ENCODE measurements at places on chromosomes 11 and 22.

DNA sequence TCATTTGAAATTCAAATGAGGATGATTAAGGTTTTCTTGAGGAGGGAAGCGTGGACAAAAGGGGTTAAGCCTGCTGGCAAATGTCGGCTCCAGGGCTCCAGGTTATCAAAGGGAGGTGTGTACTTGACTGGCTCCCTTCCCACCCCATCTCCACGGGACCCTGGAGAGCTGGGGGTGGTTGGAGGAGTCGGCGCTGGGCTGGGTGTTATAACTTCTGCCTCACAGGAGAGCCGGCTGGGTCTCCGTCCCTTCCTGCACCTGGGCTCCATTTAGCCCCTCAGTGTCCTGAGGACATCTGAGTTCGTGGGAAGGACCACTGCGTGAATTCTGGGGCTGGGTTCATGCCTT, 15.6 kb downstream of the POU2F3 start:
- DNase-seq = no peak

DNA sequence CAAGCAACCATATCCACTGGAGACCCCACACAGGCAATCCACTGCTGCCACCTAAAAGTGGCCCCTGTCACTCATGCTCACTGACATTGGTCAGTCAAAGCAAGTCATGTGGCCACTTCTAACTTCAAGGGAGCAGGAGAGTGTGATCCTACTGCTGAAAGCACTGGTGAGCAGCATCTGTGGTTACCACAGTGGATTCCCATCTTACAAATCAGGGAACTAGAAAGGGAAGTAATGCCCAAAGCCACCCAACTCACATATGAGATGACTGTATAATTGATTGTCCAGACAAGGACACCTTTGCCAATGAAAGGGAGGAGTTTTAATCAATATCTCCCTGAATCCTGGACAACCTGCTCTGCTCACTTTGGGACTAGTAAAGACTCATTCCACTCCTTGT, 17.7 kb downstream of the RCN1 start:
- DNase-seq = no peak

DNA sequence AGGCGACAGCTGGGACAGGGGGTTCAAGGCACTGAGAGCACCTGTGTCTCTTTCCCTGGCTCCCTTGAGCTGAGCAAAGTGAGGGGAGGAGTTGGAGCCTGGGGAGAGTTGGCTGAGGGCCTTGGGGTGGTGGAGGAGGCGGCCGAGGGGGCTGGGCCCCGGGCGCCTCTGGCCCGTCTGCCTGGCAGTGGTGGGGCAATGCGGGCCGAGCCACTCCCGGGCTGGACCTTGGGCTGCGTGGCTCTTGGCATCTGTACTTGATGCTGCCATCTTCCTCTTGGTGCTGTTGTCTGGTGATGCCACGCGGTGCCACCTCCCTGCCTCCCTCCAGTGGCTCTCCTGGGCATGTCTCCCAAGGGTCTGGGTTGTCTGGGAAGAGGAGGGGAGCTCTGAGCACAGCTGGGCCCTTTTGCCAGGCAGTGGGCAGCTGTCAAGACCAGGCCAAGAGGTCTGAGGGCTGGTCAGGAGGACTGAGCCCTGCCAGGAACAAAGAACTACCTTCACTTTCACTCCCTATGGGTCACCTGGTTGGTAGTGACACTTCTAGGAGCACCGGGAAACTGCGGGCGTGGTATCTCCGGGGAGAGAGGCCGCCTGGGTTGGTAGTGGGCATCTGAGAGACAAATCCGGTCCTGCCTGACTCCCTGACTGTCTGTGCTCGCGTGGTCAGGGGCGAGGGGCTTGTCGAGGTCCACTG, 1.3 kb downstream of the GRIK4 start:
- DNase-seq = no peak

DNA sequence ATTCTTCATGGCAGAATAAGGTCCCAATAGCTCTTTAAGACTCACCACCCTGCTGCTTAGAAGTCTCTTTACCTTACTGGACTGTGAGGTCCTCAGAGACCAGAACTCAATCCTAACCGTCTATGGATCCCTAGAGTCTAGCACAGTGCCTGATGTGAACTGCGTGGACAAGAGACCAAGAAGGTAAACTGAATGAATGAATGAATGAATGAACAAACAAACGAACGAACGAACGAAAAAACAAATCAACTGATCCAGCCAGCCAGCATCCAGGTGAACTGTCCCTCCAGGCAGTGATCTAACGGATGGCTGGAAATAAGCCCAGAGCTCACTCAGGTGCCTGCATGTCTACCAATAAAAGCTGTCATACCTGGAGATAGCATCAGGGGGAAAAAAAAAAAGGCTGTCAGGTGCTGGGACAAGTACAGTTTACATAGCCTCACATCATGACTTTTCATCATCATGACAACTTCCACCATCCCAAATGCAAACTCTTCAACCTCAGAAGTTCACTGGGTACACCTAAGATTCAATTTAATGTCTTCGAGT, 59.8 kb downstream of the PACSIN2 start:
- no peak for DNase-seq

GRCh38 chr11:71116693-71117040, 135.7 kb downstream of the SHANK2 start:
- DNase-seq = no peak

DNA sequence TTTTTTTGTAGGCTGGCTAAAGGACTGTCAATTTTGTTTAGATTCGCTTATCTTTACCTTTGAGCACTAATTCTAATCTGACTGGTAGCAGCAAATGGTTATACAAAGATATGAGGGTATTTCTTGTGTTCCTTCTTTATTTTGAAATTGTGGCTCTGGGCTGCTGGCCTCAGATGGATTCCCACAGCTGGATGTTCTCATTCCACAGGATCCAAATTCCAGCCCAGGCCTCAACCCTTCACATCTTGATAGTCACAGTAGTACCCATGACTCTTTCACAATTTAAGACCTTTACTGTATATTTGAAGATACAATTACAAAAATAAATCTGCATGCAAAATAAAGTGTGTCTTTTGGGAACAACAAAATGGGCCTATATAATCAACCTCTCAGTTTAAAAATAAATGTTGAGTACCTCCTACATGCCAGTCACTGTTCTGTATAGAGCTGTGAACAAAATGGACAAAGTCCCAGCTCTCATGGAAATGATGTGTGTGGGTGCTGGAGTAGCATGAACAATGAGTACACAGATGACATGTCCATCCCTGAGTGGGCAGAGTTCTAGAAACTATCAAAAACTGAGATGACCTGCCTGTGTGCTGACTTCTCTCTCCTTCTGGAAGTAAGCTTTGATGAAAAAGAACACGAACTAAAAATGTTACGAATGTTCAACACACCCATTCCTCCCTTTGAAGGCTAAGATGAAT, 51.7 kb upstream of the FBXO3 start:
- no peak for DNase-seq

DNA sequence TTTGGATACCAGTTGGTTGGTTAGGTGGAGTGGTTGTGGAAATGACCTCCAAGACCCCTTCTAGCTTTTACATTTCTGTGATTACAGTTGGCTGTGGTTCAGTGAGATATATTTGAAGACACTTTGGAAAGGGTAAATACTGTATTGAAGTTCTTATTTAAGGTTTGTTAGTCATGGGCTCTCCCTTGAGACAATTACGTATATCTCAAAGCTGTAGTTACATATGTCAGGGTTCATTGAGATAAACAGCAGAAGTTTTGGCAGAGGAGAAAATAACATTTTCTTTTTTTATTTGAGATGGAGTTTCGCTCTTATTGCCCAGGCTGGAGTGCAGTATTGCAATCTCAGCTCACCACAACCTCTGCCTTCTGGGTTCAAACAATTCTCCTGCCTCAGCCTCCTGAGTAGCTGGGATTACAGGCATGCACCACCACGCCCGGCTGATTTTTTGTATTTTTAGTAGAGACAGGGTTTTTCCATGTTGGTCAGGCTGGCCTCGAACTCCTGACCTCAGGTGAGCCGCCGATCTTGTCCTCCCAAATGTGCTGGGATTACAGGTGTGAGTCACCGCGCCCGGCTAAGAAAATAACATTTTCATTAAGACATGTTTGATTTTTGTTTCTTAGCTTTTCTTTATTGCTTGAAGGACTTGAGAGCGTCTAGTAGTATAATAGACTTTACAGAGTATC, 1.9 kb downstream of the RNF121 start:
- DNase-seq = no peak

DNA sequence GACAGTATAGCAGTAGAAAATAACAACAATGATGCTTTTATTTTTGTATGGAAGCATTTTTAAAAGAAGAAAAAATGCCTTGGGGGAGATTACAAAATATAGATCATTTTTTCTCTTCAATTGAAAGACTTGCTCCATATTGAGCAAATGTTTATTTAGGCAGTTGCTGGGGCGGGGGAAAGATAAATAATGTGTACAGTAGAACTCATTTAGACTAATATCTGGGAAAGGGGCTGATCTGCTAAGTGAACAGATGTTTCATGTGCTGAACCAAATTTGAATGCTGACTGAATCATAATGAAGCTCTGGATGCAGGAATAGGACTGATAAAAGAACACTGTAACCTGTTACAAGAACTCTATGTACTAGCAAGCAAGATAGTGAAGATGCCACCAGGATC, 457.1 kb upstream of the TENM4 start:
- DNase-seq = no peak

GRCh38 chr11:12085371-12086251, 24.8 kb upstream of the MICAL2 start:
- DNase-seq = no peak

DNA sequence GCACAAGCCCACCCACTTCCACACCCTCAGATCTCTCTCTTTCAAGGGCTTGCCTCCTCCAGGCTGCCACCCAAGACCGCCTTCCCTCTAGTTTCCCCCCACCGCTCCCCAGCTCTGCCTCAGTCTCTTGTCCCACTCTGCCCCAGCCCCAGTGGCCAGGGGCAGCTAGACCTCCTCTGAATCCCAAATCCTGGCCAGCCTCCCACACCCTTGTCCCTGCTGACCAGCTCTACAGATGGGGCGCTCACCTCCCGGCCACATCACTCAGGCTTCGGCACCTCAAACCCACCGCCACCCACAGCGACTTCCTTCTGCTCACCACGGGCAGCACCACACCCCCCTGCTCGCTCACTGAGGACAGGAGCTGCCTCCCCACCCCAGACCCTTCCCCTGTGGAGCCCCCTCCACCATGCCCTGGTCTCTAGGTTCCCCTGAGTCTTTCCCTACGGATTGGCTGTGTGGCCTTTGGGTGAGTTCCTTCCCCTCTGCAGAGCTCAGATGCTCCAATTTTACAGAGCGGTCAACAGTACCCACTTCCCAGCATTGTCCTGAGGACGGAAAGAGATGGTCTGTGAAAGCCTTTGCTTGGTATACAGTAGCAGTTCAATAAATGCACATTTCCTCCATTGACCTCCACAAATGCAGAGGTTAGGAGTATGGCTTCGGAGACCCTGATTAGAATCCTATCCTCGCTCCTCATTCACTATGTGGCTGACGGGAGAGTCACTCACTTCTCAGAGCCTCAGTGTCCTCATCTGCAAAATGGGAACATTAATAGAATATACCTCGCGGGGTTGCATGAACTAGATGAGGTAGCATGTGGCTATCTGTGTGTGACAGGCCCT, 11.5 kb upstream of the SPI1 start:
- DNase-seq = no peak

DNA sequence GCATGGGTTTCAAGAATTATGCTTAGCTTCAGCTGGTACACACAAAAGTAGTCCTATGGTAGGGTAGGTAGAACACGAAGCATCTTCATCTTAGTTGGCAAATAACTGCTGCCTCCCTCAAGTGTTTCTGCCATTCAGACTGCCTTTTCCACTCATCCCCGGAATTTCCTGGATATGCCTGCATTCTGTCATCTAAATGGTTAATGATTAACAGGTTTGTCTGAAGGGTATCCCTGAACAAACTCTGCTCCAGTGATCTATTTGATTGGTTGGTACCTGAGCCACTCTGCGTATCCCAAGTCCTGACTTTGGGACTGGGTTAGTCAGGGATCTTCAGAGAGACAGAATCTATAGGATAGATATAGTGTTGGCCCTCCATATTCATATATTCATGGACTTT, 272.3 kb upstream of the RAG2 start:
- no peak for DNase-seq

GRCh38 chr11:41497974-41498373, 38.5 kb upstream of the LRRC4C start:
- no peak for DNase-seq

DNA sequence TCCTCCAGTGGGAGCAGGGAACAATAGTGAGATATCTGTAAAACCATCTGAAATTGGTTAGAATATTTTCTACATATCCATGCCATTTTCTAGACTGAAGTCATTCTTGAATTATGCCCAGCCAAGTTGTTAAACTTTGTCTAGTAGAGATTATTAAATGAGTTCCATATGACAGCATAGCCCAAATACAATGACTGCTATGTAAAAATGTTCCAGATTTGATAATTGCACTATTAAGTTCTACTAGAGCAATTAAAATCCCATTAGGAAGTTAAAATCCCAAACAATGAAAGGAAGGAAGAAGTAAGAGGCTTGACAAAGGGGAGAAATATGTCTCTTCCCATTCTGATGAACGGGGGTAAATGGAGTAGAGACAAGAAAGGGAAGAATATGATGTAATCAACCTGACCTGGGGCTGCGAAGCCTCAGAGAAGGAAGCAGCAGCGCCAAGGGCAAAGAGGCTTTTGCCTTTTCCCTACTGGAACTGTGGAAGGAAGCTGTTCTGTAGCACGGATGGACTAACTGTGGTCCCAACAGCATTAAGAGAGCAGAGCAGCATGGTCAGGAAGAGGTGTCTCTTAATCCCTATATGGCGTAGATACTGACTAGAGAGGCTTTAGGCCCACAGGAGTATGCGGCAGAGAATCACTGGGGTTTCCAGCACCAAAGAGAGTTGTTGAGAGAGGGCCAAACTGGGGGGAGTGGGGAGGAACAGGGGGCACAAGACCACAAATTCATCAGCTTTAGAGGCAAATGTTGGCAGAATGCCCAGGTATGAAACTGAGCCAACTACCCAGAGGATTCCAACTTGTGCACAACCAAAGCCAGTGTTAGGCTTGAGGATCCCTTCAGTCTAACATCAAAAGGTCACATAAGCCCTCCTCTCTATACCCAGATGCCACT, 26.7 kb downstream of the RRP8 start:
- DNase-seq = peak; percentile 45

GRCh38 chr11:129612447-129612961, 203.1 kb upstream of the TMEM45B start:
- DNase-seq = no peak

- DNase-seq = no peak
These were observed 1.1 kb downstream of the CABP7 start for GRCh38 chr22:29720811-29721323.

- no peak for DNase-seq
These were observed 156.0 kb upstream of the SOX6 start for GRCh38 chr11:16512198-16512898.

- DNase-seq = peak; percentile 29
These were observed 56.1 kb downstream of the HSD17B12 start for GRCh38 chr11:43736502-43737200.

GRCh38 chr11:118207079-118207478, 17.7 kb downstream of the JAML start:
- DNase-seq = no peak

DNA sequence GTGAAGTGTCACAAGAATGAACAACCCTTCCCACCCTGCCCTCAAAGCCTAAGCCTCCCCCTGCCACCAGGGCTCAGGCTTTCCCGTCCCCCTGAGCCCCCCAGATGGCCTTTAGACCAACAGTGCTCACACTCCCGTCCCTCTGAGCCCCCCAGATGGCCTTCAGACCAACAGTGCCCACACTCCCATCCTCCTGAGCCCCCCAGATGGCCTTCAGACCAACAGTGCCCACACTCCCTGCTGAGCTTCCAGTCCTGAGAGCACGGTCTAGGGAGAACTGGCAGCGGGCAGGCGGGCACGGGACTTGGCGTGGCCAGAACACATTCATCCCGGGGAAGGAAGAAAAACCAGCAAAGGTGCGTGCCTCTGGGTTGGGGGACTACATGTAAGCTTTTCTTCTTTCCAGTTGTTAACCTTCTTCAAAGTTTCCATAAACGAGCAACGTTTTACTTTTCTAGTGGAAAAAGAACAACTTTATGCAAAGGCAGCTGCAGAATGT, 2.5 kb downstream of the MRGPRG start:
- no peak for DNase-seq
